Caco-2 (cell line): ENCODE measurements at places on chromosomes 5 and 9.

GRCh38 chr9:28758341-28758740 lies 1185.1 kb upstream of the C9orf72 start:
- DNase-seq: no peak

DNA sequence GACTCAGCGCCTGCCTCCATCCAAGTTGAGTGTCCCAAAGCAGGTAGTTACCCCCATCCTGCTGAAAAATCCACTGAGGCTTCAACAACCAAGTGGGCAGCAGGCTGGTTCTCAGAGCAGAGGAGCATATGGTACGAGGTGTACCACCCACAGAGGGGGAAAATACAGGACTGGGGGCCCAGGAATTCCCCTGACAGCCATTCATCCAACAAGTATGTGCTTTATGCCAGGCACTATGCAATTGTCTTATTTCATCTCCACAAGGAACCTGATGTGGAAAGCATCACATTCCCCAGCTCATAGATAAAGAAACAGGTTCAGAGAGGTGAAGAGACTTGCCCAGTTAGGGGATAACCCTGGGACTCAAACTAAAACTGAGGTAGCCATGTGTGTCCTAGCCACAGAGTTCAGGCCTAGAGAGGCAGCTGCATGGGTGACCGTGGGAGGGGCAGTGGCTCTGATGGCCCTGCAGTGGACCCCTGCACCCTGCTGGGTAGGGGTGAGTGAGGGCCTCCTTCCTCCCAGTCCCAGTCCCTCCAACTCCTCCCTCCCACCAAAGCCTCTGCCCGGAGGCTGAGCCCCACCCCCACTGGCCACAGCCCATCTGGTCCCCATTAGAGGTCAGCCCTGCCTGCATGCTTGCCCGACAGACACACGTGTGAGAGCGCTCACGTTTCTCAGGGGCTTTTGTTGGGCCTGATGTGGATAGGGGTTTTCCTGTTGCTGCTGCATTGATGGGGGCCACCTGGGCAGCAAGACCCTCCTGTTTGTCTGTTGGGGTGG lies 11.5 kb downstream of the PDLIM4 start:
- peak; percentile 29 for DNase-seq

GRCh38 chr9:129669141-129669718 lies 3.8 kb downstream of the PRRX2 start:
- DNase-seq: no peak

DNA sequence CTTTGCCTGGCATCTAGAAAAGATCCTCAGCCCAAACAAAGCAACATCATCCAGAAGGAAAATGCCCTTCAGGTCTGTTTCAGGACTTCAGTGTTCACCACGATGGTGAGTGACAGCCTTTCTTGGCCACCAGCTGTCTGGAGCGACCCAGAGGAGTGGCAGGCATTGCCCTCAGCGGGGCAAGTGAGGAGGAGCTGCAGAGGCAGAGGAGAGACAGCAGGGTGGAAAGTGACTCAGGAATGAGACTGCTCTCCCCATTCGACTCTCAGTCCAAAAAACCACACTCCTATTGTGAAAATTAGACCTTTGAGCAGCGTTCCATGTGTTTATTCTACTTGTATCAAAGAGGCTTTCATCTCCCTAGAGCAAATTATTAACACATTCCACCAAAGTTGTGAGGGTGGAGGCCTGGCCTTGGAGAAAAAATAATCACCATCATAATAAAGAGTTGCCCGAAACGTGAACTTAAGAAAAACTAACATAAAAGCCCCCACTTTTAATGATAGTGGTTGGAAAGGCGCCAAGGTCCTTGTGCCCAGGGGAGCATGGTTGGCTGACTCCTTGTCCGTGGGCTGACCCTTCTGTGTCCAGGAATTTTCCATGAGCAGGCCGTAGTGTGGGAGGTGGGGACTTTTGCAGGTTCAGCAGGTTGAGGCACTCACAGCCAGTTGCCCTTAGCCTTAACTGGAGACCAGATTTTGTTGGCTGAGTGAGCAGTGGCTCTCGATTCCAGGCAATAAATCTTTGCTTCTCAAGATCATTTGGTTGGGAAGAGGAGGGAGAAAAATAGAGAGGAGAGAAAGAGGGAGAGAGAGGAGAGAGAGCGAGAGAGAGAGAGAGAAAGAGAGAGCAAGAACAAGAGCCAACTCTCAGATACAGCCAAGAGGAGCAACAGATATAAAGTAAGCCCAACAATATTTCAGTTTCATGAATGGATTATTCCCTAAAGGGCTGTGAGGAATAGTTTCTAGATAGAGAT lies 125.9 kb upstream of the ANKRD55 start:
- peak; percentile 91 for DNase-seq

DNA sequence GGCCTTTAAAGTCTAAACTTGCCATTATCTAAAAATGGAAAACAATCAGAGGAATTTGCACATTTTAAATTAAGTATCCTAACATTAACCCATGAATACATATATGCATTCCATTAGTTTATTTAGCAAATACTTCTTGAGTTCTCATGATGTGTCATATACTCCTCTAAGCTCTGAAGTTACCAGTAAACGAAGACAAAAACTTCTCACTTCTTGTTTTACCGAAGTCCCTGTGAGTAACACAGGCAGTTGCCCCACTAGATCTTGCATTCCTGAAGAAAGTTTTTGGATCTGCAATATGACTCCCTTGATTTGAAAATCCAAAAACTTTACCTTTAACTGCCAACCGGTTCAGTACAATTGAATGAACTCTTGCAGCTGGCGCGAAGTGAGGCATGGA lies 439.0 kb upstream of the MPDZ start:
- DNase-seq: no peak

- DNase-seq: peak; percentile 12
Measured at GRCh38 chr5:59712836-59713497, 180.6 kb downstream of the PDE4D start.

DNA sequence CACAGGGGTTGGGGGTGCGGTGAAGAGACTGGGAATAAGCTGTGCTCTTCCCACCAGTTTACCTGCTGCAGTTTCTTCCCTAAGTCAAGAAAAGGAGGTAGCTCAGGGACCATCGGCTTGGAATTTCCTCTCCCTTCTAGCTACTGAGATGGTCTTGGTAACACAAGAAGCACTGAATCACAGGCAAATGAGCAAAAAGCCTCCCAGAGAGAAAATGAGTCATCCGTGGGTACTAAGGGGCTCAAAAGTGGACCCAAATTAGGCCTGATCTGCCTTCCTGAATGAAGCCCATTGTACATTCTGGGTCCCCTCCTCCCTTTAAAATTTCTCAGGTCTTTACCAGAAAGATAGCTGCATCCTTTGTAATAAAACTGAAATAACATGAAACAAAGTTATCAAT lies 49.9 kb downstream of the PTPN3 start:
- DNase-seq: no peak

DNA sequence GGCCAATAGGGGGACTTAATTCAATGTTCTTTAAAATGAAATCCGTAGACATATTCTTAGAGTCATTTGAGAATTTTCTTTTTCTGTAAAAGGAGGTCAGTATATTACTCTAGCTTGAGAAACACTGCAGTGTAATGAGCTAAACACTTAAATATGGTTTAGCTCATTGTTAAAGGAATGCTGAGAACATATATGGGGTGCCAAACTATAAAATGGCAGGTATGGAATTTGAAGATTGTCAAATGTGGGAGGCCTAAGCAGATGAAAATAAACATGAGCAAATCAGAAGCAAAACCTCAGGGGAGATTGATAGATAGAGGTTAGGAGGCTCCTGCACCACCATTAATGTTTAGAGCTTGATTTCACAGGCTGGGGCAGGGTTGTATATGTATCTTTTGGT lies 57.9 kb downstream of the STX17 start:
- no peak for DNase-seq

- DNase-seq: no peak
Measured at GRCh38 chr9:97853056-97853843, at the start of gene FOXE1. Gene FOXE1, plus strand, starts transcription at chr9:97853226. Its CDS starts 689 bp downstream, at chr9:97853915.

DNA sequence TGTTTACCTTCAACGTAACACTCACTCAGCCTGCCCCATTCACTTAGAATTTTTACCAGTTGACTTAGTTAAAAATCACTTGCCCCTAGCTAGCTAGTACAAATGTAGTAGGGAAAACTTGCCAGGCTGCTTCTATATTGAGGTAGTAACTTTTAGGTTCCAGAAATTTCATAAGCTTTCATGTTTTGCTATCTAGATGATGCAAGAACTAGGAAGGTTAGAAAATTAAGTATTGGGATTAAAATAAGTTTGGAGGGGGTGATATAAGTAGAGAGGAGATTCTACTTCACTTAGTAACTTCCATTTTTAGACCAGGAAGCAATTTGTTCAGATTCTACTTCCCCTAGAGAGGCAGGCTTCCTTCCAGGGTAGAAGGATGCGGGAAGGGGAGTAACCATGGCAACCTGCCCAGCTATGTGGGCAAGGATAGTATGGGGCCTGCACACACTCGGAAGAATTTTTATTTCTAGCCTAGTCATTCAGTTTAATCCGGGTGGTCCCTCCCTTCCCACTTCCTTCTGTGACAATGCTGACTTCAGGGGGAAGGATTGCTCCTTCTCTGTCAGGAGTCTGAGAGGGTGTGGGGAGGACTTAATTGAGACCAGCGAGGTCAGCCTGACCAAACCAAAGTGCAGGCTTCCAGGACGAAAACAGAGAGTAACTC lies 4.2 kb downstream of the DAB2 start:
- no peak for DNase-seq

DNA sequence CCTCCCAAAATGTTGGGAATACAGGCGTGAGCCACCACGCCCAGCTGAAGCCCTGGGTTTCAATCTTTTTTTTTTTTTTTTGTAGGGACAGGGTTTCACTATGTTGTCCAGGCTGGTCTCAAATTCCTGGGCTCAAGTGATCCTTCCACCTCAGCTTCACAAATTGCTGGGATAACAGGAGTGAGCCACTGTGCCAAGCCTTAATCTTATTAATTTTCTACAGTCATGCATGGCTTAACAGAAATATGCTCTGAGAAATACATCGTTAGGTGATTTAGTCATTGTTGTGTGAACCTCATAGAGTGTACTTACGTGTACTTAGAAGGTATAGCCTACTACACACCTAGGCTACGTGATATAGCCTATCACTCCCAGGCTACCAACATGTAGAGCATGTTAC lies 31.0 kb downstream of the GLDC start:
- no peak for DNase-seq
